ENCODE measurements at places on chromosomes 3 and 15.

- DNase-seq: no peak
These were observed 22.1 kb downstream of the PPP2R3A start for GRCh38 chr3:135987661-135988060.

DNA sequence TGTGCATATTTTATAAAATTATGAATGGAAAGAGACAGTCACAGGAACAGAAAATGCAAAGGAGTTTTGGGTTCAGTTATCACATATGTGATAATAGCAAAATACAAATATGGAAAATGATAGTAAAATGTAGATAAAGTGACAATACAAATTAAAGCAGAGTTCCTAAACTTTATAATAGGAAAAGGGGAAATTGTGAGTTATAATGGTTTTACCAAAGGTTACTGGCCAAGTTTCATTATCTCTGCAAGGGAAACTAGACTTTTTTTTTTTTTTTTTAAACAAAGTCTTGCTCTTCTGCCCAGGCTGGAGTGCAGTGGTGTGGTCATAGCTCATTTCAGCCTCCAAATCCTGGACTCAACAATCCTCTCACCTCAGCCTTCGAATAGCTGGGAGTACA is 228.7 kb upstream of the CGNL1 start:
- no peak for DNase-seq

DNA sequence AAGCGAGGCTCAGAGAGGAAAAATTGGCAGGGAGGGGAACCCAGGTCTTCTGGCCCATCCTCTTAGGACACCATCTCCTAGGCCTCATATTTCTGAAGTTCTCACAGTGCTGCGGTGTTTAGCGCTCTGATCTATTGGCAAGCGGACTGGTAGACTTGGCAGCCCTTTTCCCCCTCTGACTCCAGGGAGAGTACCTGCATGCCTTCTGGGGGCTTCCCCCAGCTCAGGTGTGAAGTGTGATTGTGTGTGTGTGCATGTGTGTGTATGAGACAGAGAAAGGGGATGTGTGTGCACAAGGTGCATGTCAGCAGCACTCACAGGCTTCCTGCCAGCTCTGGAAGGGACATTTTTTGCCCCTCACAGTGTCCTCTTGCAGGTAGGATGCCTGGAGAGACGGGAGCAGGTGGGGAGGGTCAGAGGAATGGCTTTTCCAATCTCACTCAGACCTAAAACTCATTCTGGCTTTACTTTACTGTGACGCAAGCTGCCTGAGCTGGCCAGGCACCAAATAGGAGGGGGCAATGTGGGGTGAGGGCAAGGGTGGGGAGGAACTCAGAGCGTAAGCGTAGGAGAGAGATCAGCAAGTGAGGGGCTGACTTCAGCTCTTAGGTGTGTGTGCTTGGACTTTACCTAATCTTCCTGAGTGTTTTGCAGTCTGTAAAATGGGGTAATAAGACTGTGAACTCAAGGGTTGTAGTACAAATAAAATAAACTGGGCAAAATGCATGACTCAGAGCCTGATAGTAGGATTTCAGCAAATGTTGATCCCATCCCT is 4.0 kb upstream of the IL17RE start:
- peak; percentile 22 for DNase-seq

DNA sequence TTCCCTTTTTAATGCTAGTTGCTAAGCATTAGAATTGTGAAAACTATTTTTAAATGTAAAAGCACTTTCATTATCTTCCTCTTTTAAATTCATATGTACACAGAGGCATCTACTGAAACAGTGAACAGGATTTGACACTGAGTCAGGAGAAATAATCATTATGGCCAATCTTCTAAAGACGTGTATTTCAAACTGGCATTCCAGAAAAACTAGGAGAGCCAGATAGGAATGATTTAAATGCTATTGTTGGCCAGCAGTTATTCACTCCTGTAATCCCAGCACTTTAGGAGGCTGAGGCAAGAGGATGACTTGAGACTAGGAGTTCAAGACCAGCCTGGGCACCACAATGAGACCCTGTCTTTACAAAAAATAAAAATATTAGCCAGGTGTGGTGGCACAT is 67.6 kb upstream of the RAP2B start:
- DNase-seq: no peak

DNA sequence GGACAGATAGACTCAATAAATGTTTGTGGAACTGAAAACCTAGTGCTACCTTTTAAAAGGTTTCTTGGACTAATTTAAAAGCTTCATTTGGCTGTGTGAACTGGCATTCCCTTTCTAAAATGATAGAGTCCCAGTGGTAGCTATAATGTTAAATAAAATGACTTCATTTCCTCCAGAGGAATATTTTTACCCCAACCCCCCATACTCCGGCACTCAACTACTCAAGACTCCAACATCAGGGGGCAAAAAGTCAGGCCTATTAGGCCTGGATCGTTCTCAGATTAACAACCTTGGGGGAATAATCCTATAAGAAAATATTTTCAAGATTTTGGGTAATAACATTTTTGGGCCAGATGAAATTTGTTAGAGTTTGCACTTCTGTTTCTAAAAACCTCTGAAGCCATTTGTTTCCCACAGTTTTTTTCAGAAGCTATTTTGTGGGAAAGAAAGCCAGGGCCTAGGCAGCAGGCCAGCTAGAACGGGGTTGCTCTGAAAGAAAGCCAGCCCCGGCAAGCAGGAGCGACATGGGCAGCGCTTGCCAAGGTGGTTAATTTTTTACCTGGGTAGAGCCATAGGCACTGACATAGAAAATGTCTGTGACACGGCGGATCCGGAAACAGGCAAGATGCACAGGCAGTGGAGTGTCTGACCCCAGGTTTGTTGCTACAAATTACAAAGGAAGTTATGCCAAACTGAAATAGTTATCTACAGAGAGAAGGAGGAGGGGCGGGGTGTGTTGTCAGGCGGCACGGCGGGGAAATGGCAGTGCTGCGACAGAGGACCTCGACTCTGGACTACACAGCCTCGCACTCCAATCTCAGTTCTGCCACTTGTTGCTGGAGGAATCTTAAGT is 84.6 kb downstream of the MAGI1 start:
- peak; percentile 82 for DNase-seq

GRCh38 chr3:133479895-133480669 is 80.2 kb downstream of the BFSP2 start:
- DNase-seq: peak; percentile 88

DNA sequence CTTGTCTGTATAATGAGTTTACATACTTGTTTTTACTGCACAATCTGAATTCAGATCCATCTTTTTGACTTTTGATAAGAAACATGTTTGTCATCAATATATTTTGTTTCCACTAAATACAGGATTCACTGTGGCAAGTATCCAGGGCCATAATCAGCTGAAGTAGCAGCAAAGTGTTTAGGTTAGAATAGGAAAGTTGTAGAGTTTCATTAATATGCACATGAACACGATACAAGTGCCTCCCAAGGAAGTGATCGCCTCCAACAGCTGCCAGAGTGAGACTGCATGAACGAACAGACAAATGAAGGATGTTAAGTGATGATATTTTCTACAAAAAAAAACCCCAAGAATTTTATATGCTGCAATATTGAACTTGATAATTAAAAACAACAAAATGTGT is 204.3 kb downstream of the TBL1XR1 start:
- DNase-seq: no peak

DNA sequence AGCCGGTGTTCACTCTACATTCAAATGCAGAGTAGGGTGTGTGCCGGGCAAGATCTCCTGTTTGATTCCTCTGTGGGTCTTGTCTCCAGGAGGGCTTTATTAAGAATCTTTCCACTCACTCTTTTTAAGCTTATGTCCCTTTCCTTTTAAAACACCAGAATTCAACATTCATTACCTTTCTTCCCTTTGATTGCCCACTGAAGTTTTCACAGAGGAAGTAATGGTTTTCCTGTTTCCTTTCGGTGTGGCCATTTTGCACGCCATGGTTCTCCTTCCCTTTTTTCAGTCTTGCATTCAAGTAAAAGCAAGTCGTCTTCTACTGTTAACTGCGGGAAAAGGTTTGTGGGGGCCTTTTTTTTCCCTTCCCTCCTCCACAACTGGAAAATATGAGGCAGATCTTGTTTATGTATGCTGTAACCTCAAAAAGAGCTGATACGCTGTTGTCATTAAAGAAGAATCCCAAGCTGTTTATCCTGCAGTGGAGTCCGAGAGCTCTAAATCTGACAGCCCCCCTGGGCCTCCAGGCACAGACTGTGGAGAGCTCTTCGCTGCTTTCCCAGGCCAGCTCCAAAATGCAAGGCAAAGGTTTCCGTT is 40.5 kb downstream of the FILIP1L start:
- DNase-seq: no peak

- no peak for DNase-seq
These were observed 20.9 kb upstream of the TEX9 start for GRCh38 chr15:56344336-56344735.

DNA sequence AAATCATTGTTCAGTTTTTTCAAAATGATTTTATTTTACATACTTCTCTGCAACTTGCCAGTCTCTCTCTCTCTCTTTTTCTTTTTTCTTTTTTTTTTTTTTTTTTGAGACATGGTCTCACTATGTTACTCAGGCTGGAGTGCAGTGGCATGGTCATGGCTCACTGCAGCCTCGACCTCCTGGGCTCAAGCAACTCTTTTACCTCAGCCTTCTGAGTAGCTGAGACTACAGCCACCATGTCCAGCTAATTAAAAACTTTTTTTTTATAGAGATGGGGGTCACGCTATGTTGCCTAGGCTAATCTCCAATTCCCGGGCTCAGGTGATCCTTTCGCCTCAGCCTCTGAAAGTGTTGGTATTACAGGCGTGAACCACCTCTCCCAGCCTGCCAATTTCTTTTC is 12.1 kb upstream of the ARID3B start:
- DNase-seq: no peak

GRCh38 chr3:94036909-94037507 is 8.6 kb upstream of the STX19 start:
- peak; percentile 75 for DNase-seq

DNA sequence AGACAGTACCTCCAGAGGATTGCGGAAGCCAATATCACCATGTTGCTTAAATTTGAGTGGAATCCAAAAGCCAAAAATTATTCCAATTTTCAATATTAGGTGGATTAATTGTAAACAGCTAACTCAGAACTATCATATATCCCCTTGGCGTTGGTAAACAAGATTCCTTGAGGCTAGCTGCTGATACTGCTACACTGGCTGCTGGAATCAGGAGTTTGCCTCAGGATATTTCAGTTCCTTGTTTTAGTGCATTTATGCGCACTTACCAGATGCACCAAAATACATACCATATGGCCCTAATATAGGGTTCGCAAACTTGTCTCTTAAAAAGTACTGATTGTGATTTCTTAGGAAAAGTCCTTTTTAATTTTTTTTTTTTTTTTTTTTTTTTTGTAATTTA is 605.2 kb upstream of the NAALADL2 start:
- no peak for DNase-seq

DNA sequence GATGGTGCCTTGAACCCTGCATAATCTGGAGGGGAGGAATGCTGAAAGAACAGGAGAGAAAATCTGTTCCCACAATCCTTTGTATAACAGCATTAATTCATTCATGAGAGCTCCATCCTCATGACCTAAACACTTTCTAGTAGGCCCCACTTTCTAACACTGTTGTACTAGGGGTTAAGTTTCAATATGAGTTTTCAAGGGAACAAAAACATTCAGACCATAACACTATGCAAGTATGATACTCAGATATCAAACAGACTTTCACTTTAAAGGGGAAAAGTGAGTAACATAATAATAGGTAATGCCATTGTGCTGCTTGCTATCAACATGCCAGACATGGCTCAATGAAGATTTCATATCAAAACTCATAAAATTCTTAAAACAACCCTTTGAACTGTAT is 32.4 kb upstream of the PLSCR2 start:
- no peak for DNase-seq

DNA sequence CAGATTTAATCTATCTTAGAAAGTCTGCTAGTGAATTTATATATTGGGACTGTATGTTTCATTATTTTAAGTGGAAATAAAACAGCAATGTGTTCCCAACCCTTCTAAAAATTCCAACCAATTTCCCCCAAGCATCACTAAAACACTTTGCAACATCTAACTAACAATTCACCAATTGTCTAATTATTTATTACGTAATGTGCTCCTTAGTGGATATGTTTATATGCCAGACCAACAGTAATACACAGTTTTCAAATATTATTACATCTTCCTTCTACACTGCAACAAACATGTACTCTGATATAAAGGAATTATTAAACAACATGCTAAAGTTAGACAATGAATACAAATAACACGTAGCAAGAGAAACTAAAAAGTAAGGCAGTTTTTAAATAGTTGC is 262.6 kb upstream of the THBS1 start:
- DNase-seq: no peak

- DNase-seq: no peak
These were observed 308.5 kb upstream of the PROK2 start for GRCh38 chr3:72093270-72093991.

DNA sequence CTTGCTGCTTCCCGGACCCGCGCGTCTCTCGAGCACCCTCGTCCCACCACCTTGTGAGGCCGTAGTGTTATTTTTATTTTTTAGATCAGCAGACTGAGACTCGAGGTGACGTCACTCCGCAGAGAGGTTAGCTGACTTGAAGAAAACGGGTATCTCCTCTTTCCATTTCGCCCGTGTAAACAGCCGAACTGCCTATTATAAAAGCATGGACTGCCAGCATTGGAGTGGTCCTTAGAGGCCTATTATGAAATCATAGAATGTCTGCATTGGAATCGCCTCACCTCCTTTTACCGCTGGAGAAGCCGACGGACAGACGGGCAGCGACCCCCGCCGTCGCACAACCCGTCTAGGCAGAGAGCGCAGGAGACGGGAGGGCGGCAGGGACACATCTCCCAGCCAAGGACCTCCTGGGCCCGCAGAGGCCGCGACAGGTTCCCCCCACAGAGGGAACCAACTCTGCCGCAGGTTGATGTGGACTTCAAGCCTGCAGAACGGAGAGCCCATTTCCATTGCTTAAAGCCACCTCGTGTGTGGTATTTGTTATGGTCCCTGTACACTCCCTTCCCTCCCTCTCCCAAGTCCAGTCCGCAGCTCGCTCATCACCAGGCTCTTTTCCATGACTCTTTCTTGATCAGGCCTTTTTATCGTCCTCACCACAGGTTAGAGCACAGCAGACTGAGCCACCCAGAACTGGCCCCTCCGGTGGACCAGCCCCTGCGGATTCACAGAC is 540 bp upstream of the PPP1R2 start:
- no peak for DNase-seq

GRCh38 chr15:96252148-96252547 is 78.4 kb upstream of the NR2F2 start:
- peak; percentile 41 for DNase-seq

DNA sequence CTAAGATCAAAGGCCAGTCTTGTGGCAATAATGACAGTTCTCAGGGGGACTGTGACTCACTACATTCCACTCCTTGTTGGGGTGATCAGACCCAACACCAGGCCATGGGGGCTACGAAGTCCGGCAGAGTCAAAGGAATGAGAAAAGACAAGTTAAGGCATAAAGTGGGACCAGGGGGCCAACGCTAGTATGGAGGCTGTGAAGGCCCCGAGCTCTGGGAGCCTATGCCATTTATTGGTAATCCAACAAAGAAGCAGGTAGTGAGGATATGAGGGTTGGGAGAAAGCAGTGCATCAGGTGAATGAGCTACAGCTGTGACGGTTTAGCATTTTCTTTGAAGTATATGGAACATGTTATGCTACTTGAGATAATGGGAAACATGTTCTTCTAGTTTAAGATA is 104.4 kb upstream of the C2CD4B start:
- no peak for DNase-seq
